Fibroblast of pulmonary artery (primary cell): ENCODE measurements at places on chromosomes 1 and 21.
A peak's percentile ranks its signal among the peaks of the same experiment; 100 is the strongest.

DNA sequence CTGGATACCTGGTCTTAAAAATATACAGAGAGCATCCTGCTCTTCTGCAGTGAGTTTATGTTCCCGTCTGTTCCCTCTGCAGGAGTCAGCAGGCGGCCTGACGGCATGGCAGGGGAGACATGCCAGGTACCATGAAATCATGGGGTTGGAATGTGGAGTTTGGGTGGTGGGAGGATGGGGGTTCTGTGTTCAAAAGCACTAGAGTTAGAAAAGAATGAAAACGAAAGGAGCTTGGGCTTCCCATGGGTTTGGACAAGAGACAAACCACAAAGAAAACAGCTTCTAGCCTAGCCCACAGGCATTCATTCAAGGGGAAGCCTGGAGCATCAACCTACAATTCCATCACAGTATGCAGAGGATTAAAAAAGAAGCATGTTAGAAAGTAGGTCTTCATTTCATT is 59.9 kb downstream of the WARS2 start:
- DNase-seq: peak; percentile 93

- DNase-seq: no peak
Measured at GRCh38 chr1:229887043-229887822, 179.8 kb upstream of the GALNT2 start.

DNA sequence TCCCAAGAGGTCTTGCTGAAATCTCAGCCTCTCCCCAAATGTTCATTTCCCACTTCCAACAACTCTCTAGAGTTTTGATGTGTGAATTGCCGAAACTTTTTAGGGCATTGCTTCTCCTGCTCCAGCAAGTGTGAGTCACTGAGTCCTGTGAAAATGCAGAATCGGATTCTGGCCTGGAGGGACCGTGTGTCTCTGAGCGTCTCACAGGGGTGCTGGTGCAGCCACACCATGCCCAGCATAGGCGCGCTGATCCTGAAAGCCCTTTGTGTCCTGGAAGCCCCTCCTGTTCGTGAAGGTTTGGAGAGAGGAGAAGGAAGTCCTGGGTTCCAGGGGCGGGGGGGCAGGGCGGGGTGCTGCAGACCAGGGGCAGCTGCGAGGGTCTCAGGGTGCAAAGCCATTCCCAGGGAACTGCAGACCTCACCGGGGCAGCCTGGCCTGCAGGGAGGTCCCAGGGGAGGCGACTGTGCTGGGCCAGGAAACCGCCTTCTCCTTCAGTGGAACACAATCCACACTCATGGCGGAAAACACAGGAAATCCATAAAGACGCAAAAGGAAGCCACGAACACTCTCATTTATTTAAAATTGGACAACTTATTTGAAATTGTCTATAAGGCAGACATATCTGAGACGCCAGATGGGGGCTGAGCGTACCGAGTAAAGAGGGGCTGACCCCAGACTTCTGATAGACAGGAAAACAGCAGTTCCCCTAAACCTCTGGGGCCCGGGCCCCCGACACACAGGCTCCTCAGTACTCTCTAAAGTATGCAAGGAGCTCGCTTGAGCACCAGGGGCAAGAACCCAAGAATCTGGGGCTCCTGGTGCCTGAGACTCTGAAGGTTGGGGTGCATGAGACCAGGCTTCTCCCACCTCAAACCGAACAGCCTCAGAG is 43.5 kb upstream of the ADARB1 start:
- DNase-seq: no peak

DNA sequence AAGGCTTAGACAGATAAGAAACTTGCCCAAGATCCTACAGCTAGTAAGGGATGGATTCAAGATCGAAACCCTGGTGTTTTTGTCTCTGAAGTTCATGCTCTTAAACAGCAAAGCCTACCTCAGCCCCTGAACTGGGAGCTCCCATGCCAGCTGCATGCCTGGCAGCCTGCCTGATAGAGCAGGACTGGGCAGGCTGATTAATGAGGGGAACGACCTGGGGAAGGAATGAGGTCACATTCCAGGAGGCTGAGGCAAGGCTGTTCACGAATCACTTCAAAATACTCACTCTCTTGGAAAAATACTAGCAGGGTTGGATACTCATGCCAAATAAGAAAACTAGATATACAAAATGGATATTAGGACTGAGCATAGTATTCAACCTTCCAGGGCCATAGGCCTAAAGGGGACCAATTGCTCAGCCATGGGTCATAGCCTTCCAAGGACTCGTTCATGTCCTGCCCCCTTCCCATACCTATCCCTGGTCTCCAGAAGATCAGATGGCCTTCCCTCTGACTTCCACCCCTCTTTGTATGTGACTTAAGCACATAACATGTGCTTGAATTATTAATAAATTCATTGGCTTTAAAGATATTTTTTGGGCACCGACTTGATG is 15.6 kb upstream of the TACSTD2 start:
- DNase-seq: peak; percentile 89

- no peak for DNase-seq
Measured at GRCh38 chr21:46559291-46559983, 45.4 kb downstream of the S100B start.

DNA sequence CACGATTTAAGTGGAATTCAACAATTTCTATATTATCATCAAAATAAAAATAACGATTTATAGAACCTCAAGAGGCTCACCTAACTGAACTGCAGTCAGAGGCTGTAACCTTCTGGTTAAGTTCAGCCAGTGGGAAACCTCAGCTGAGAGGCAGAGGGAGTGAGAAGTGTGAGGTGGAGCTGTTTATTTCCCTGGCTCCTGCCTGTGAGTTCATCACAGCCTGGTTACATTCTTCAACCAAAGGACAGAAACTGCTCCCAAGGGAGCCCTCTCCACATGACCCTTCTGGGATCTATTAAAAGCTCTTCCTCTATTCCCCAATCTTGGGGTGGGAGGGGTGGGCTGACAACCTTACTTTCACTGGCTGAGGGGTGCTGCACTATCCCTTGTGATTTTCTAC is 22.2 kb downstream of the DYNLT5 start:
- DNase-seq: no peak

DNA sequence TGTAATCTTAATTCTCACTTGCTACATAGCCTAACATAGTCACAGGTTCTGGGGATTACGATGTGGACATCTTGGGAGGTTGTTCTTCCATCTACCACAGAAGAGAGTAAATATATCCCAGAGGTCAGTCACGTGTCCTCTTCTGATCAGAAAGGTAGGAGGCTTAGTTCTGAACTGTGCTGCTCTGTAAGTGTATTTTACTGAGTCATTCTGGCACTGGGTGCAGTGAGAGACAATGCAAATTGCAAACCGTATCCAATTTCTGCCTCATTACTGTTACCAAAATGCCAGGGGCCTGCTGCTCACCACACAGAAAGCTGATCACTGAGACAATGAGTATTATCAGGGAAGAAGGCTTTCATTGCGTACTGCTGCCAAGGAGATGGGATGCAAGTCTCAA is 104.0 kb downstream of the GABPA start:
- DNase-seq: no peak

DNA sequence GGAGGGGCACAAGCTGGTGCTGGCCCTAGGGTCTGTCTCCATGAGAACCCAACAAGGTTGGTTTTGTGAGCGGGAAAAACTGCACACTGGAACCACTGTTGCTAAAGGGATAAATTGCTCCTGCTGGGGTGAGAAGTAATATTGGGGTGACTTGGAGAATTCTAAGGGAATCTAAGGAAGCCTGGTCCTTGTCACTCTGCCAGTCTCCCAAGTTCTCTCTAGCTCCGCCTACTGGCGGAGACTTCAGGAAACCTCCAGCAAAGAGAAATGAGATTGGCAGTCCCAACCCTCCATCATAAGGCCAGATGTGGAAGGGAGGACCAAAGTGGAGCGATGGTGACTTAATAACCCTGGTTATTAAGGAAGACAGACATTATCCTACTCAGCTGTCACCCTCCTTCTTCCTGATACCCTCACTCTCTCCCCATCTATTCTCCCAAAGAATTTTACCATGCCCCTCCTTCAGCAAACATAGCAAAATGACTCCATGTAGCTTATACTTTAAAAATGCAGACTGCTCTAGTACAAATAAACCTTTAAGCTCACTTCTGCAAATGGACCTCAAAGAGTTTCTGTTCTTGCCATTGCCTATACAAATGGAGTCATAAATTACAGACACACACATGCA is 2.7 kb downstream of the LCE1F start:
- no peak for DNase-seq

DNA sequence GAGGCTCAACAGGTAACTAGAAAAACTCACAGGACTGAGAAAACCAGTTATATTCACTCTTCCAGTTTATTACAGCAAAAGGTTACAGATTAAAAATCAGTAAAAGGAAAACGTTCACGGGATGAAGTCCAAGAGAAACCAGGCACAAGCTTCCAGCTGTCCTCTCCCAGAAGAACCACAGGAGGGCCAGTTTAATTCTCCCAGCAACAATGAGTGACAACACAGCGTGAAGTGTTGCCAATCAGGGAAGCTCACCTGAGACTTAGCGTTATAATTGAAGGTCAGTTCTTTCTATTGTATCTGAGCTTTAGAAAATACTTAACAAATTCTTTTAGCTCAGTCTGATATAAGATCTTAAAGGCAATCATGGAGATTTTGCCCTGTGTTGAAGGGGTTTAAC is 65.2 kb upstream of the TNR start:
- no peak for DNase-seq

- DNase-seq: no peak
Measured at GRCh38 chr1:65512383-65512782, 91.9 kb downstream of the LEPR start.

DNA sequence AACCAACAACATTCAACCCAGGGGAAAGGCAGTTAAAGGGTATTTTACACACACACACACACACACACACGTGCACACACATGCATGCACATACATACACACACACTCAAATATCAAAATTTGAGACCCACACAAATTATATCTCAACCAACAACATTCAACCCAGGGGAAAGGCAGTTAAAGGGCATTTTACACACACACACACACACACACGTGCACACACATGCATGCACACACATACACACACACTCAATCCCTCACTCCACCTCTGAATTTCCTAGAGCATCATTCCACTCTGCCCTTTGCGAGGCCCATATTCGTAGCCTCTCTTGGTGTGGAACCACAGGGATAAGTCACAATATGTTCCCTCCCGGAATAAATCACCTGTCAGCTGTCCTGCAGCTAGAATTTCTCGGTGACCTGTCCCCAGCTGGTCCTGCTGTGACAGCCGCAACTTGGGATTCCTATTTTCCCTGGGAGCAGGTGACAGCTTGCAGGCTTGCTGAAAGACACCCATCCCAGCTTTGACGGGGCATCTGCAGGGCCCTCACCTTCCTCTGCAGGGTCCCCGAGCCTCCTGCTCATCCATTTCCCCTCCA is 122.7 kb downstream of the PSMG1 start:
- no peak for DNase-seq

DNA sequence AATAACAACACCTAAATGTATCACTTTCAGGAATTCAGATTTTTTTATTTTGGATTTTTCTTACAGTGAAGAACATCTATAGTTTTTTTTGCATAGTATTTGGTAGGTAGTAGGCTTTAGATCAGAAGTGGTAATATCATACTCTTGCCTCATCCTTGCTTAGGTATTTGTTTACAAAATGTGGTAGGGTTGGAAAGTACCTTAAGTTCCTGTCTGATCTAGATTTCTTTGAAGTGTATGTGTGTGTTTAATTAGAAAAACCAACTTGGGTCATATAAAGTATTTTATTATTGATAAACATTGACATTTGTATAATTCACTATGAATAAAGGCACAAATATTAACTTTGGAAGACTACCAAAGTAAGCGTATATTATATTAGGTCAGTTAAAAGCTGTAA is 85.3 kb upstream of the GPR88 start:
- no peak for DNase-seq

GRCh38 chr1:209634005-209634737 is 18.1 kb downstream of the LAMB3 start:
- no peak for DNase-seq
